ENCODE measurements at places on chromosomes 3 and 15.

DNA sequence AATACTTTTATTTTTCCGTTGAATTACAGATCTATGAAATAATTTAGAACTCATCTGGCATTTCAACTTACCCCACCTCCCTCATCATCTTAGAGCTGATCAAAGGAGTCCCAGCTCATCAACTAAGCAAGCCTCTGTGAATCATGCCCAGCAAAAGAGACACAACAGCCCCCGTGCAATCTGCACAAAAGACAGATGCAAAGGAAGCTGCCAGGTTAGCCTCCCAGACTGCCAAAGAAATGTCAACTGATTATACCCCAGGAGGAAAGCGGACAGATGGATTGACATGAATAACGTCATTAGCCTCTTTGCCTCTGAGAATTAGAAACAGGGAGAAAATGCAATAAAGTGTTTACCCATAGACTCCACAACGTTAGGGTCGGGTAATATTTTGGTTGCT, 75.0 kb downstream of the GABRB3 start:
- DNase-seq: no peak

DNA sequence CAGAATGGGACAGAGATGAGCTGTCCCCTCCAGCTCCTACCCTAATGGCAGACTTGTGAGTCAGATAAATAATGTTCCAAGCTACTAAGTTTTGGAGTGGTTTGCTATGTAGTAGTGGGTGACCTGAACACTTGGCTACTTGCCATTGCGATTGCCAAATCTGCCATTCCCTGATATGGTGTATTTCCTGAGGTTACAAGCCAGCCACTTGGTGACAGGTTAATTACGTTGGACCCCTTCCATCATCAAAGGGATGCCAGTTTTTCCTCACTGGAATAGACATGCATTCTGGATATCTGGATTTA, 33.6 kb downstream of the MORF4L1 start:
- no peak for DNase-seq

DNA sequence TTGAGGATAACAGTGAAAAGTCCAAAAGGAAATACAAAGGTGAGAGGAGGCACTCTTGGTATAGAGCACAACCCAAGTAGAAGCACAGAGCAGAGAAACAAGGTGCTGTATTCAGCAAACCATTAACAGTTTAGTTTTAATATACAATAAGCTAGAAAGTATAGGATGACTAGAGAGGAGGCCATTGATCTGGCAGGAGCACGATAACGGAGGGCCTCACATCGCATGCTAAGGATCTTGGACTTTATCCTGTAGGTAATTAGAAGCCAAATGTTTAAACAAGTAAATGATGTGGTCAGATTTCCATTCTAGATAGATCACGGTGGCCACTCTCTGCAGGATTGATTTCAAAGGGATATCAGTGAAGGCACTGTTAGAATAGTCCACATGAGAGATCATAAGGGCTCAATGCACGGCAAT, 935.0 kb downstream of the ROBO1 start:
- no peak for DNase-seq

DNA sequence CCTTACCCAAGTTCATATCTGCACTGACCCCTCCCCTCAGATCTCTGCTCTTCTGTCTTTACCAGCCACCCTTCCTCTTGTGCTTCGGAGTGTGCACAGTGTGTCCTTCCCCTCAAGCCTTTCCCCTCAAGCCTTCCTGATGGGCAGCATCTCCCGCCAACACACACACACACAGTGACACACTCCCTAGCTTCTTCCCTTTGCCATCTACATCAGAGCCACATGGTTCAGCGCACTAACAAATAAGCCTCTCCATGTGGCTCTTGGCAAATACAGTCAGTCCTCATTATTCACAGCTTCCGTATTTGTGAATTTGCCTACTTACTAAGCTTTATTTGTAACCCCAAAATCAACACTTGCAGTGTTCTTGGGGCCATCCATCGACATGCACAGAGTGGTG, 37.5 kb downstream of the SH3BP5 start:
- DNase-seq: no peak

DNA sequence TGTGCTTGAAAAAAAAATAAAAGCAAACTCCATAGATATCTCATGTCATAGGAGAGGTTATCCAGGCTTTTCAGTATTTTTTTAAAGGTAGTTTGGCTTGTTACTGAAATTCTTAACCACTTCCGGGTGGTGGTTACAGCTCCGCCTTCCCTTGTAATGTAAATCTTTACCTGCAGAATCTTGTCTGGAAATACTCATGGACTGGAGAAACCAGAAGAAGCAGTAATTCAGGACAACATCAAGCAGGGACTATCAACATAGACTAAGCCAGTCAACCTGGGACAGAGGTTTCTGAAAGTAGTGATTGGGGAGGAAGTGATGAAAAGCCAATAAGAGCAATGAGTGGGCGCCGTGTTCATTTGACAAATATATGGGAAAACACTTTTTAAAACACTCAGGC, 78.9 kb upstream of the SKOR1 start:
- no peak for DNase-seq

GRCh38 chr15:89111961-89112340, 23.7 kb downstream of the ABHD2 start:
- no peak for DNase-seq

GRCh38 chr15:68807249-68807648, 13.4 kb downstream of the ANP32A start:
- DNase-seq: no peak

All from activated CD8-positive, alpha-beta memory T cell treated with anti-CD3 and anti-CD28 coated beads for 48 hours (primary cell).